ENCODE measurements at places on chromosomes 13 and 19.
A peak's percentile ranks its signal among the peaks of the same experiment; 100 is the strongest.

- DNase-seq: no peak
Measured at GRCh38 chr13:113554333-113554700, 30.2 kb upstream of the TFDP1 start.

DNA sequence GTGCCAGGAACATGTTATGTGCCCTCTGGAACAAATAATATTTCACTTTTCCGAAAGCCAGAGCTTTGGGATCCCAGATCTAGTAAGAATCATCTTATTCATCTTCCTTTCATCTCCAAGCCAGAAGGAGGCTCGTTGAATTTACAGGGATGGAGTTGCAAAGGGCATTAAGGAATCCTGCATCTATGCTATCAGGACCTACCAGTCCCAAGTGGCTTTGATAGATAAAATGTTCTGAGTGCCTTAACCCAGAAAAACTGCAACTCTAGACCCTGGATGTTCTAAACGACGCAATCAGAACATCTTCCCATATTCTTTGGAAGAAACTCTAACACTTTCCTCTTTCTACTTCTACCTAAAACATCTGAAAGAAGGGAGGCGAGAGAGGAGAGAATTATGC is 9.2 kb upstream of the EDDM13 start:
- DNase-seq: no peak

- DNase-seq: peak; percentile 46
Measured at GRCh38 chr13:23578411-23579071, 8.3 kb downstream of the TNFRSF19 start.

DNA sequence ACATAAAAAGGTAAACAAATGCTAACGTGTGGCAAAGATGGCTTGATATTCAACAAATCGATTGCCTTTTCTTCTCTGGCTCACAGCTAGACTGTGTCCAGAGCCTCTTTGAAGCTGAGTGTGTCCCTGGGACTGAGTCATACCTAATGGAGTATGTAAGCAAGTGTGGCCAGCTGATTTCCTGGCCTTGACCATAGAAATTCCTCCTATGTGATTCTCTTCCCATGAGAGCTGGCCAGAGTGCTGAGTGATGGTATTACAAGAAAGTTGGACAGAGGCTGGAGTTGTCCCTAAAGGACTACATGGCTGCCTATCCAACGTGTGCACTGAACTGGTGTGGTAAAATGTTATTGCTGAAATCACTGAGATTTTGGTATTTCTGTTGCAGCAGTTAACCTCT is 320.1 kb upstream of the SLC10A2 start:
- no peak for DNase-seq

DNA sequence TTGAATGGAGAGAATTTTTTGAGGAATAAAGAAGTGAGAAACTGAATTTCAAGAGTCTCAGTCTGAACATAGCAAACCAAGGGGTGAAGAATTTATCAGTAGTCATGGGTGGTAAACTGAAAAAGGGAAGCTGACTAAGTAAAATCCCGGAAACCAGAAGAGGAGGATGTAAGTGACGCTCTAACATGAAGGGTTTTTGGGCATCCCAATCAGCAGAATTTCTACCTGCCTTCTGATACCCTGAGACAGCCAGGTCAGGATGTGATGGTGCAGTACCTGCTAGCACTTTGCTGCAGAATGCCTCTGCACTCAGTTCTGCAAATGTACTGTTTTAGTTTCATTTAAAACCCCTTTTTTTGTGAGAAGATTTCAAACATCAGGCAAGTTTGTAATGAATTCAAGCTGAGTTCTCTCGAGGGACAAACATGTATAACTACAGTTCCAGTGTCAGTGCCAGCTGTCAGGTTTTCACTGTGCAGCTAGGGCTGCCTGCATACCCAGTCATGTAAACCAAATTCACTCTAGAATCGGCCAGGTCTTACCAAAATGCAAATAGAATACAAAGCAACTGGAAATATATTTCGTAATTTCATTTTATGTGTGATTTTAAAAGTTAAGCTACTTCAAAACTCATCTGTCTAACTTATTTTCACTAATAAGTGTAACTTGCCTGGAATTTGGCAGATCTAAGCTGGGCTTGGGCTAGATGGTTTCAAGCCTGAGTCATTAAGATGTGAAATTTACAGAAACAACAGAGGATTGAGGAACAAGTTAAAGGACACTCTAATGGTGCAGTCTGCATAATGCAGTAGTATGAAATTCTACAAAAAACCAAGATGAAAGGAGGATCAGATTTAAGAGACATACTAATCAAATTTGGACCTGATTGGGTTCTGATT is 13.8 kb downstream of the METTL21C start:
- no peak for DNase-seq

DNA sequence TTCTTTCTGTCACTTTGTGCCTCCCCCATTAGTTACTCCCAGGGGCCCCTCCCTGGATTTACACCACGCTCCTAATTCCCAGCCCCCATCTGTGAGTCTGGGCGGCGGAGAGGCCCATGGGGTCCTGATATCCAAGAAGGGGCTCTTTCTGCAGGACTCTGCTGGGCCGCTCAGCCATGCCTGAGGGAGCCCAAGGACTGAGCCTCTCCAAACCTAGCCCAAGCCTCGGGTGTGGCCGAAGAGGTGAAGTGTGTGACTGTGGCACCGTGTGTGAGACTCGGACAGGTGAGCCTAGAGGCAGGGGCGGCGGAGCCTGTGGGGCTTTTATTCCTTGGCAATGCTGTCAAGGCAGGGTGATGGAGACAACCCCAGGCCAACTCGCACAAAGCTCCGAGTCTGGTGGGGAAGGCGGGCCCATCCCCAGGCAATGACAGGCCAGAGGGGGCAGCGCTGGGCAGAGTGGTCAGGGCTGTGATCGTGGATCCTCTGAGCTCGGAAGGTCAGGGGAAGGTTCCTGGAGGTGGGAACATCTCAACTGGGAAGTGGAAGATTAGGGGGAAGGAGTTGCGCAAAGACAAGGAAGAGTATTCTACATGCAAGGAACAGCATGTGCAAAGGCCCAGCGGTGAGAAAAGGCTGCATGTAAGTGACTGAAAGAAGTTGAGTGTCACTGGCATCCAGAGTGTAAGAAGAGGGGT is 1.6 kb downstream of the PLEKHG2 start:
- no peak for DNase-seq

GRCh38 chr13:59086147-59086546 is 1077.6 kb downstream of the DIAPH3 start:
- DNase-seq: no peak

DNA sequence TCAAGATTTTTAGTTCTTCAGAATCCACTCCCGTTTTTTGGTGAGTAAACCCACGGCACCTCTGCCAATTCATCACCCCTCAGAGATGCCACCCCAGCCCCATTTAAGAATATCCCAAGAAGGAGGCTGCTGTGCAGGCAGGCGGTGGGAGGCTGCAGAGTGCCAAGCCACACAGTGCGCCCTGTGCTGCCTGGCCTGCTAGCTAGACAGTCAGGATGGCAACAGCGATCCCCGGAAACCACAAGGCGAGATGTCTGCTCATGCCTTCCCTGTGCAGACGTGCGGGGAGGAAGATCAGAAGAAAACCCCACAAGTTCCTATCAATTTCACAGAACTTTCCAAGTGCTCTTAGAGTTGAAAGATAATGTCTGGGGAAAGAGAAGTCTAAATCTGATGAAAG is 64.8 kb upstream of the GPR183 start:
- no peak for DNase-seq

- DNase-seq: no peak
Measured at GRCh38 chr19:10290876-10291553, 1.3 kb downstream of the ICAM5 start.

DNA sequence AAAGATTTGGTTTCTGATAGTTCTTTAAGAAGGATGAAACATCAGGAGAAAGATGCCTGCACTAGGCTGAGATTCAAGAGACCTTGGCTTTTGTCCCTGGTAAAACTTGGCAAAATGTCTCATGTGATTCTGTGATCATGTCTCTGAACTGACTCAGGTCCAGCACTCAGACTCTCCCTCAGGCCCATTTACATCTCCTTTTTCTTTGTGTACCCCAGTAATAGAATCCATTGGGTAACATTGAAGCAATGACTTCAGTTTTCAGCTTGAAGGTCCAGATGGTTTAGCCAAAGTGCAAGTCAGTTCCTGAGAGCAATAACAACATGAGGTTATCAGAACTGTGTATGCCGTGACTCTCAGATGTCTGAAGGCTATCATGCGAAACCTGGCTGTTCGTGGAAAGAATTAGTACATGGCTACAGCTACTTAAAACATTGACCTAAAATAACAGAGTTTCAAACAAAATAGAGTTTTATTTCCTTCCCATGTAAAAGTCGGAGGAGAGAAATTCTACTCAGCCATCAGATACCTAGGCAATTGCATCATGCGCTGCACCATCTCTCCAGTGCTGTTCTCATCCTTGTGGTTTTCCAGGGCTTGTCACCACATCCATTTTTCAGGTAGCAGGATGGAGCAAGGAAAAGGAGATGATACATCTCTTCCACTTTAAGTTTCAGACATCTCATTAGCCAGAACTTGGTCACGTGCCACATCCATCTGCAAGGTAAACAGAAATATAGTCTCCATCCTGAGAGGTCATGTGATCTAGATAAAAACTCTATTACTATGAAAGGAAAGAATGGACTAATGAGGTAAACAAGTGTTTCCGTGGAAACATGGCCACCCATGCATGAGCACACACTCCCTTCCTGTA is 117.3 kb downstream of the POSTN start:
- DNase-seq: peak; percentile 26

- no peak for DNase-seq
Measured at GRCh38 chr19:7833225-7834099, 3.4 kb downstream of the EVI5L start.

- peak; percentile 77 for DNase-seq
Measured at GRCh38 chr19:3389876-3390371, 23.5 kb downstream of the NFIC start.

- no peak for DNase-seq
Measured at GRCh38 chr19:42284591-42285341, 15.7 kb downstream of the CIC start.

DNA sequence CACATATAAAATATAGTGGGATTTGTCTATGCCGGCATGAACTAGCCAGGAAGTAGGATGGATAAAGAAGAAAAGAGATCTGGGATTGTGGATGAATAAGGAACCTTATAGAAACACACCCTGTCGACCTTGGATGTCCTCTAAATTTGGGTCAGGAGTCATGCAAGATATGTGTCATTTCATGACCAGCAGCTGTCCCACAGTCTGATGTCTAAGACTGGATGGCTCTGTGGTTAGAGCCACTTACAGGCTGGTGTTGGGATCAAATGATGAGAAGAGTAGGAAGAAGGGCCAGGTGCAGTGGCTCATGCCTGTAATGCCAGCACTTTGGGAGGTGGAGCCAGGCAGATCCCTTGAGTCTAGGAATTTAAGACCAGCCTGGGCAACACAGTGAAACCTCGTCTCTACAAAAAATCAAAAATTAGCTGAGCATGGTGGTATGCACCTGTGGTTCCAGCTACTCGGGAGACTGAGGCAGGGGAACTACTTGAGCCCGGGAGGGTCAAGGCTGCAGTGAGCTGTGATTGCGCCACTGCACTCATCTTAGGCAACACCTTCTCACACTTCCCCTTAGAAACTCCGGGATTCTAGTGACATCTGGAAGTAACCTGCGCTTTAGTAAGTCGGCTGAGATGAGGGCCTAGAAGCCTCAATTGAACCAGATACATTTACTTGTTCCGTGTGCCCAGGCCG is 30.8 kb downstream of the TMED1 start:
- no peak for DNase-seq

DNA sequence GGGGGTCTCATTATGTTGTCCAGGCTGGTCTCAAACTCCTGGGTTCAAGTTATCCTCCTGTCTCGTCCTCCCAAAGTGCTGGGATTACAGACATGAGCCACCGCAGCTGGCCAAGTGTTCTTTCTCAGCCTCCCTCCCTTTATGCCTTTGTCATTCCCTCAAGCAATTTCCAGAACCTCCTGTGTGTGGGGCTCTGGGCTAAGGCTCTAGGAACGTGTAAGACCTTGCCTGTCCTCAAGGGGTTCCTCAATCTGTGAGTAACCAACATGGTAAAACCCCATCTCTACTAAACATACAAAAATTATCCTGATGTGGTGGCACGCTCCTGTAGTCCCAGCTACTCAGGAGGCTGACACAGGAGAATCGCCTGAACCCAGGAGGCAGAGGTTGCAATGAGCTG is 15.5 kb upstream of the SPACA4 start:
- no peak for DNase-seq

DNA sequence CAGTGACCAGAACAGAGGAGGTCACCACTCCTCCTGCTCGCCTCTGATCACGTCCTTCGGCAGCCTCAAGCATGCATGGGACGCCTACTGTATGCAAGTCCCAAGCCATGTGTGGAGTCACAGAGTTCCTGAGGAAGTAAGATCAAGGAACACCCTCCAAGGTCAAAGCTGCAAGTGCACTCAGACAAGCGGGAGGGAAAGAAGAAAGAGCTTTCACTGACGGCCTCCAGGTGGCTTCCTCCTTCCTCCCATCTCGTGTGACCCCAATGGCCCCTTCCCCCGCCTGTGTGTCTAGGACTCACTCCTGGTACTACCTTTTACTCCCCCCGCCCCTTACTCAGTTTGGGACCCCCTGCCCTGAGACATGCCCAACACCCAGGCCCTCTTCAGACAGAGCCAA is 6.1 kb downstream of the HAUS8 start:
- no peak for DNase-seq

- no peak for DNase-seq
Measured at GRCh38 chr19:33441828-33442227, 68.3 kb downstream of the CEBPG start.

DNA sequence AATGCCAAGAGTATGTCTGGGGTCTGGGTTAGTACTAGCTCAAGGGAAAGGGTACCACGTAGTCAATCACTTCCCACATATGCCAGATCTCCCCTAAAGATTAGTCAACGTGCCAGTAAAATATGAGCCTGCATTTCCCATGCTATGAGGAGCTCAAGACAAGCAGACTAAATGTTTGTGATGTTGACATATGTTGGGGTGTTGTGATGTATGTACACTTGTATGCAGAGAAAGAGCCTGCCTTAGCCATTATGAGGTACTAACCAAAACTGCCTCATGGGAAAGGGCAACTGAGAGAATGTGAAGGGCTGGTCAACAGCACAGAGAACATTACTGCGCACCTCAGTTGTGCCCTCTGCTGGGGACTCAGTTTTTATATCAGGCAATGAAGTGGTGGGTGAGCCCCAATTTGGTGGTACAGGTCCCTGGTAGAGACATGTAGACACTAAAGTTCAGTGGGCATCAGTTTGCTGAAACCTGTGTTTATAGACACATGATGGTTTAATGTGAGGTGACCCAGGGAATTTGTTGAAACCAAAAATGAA is 287.0 kb downstream of the DCT start:
- DNase-seq: peak; percentile 60

DNA sequence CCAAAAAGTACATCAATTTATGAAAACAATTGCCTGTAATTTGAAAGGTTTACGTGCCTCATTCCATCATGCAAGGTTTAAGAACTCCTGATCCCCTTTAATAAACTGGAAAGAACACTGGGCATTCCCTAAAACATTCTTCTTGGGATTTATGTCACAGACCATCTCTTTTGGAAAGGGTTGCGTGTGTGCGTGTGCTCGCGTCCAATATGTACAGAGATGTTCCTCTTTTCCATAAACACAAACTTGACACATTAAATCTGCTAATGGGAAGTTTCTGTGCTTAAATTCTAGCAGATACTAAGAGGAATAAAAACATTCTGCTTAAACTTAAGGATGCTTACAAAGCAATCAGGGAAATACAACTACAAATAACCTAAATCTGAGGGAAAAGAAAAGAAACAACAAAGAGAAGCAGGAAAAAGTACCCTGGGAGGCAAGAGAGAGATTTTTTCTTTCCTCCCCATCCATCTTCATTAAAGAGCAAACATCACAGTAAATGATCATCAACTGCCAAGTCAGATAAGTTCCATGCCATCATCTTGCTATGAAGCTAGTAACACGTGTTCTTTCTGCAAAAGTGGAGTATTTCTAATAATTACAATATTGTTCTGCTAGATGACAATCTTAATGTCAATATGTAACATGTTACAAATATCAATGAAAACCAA is 83.7 kb downstream of the STK24 start:
- DNase-seq: no peak

Measured in NCI-H2081 (cell line).